ENCODE measurements at places on chromosomes 4 and X. TPM values are rescaled to one million over a fixed set of nuclear protein-coding genes. Genes with fewer than 3 reads are reported as not detected.

TRPC3 gene
- total RNA-seq = 0.66 TPM

EPGN gene
- total RNA-seq = not detected

KLB gene
- total RNA-seq = not detected

GPR143 gene
- total RNA-seq = not detected

FANCB gene
- total RNA-seq = 0.86 TPM

HELT gene
- total RNA-seq = not detected

DTHD1 gene
- total RNA-seq = 0.26 TPM

MAGEA4 gene
- total RNA-seq = not detected

RAI2 gene
- total RNA-seq = 24.4 TPM

- no peak overlapping the region for H3K27ac ChIP-seq
- DNase-seq = no peak
- peaks cover 4% of the 10 kb centered on the region for H3K36me3 ChIP-seq
- no peak overlapping the region for H3K4me3 ChIP-seq
- no peaks in the 10 kb centered on the region for H3K27me3 ChIP-seq
- peaks cover 10% of the 10 kb centered on the region for H3K4me1 ChIP-seq
Observed at GRCh38 chr4:25310066-25310802, 2.3 kb upstream of the ZCCHC4 start.

DNA sequence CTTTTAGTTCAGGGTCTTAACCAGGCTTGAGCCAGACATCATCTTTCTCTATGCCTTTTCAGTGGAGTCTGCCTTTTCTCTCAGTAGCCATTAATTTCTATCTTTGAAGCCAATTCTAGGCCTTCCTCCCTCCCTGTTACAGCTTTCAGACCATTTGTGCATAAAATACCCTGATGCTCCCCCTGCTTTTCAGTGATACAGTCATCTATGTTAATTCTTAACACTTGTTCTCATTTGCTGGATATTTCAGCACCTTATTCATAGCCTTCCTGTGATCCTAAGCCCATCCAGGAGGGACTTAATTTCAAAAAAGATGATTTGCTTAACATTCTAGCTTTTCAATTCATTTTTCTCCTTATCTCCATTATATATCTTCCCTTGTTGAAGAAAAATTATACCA lies 42.3 kb downstream of the ANXA10 start:
- DNase-seq = no peak
- no peaks in the 10 kb centered on the region for H3K36me3 ChIP-seq
- H3K4me1 ChIP-seq = no peaks in the 10 kb centered on the region
- H3K27ac ChIP-seq = no peak overlapping the region
- H3K4me3 ChIP-seq = no peak overlapping the region

- peak within 1 kb of the TSS; percentile 52 for H3K4me3 ChIP-seq
- no peaks in the 10 kb centered on the region for H3K36me3 ChIP-seq
- peak within 1 kb of the TSS; percentile 15 for H3K27ac ChIP-seq
- H3K4me1 ChIP-seq = peaks cover 26% of the 10 kb centered on the region
- peak; percentile 77 for DNase-seq
- H3K27me3 ChIP-seq = no peaks in the 10 kb centered on the region
Observed at GRCh38 chrX:129654652-129655546, at the start of gene APLN. APLN (minus strand) TSS chrX:129654956; CDS start chrX:129654630, 326 bp downstream.

DNA sequence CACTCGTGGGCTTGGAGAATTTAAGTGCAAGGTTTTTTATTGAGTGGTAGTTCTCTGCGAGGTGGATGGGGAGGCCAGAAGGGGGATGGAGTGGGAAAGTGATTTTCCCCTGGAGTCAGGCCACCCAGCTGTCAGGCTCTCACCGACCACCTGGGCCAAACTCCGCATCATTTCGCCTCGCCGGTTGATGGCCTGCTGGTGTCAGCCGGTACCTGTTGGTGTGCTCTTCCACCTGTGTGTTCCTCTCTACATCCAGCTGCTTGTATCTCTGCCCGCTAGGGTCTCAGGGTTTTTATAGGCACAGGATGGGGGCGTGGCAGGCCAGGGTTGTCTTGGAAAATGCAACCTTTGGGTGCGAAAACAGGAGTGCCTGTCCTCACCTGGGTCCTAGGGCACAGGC lies 200.9 kb downstream of the DACH2 start:
- H3K4me3 ChIP-seq = no peak overlapping the region
- no peak overlapping the region for H3K27ac ChIP-seq
- H3K27me3 ChIP-seq = no peaks in the 10 kb centered on the region
- H3K36me3 ChIP-seq = no peaks in the 10 kb centered on the region

- no peaks in the 10 kb centered on the region for H3K4me1 ChIP-seq
- no peaks in the 10 kb centered on the region for H3K36me3 ChIP-seq
- H3K4me3 ChIP-seq = no peak overlapping the region
- DNase-seq = no peak
- H3K27me3 ChIP-seq = no peaks in the 10 kb centered on the region
Observed at GRCh38 chr4:68499021-68499420, 51.8 kb downstream of the TMPRSS11E start.

DNA sequence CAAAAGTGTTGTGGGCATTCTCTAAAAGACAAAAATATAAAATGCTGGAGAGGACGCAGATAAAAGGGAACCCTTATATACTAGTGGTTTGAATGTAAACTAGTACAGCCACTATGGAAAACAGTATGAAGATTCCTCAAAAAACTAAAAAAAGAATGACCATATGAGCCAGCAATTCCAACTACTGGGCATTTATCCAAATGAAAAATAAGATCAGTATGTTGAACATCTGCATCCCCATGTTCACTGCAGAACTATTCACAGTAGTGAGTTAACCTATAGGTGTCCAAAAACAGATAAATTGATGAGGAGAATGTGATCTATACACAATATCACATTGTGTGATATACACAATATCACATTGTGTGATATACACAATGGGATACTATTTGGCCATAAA lies 1615.3 kb downstream of the PCDH18 start:
- no peak for DNase-seq
- no peak overlapping the region for H3K27ac ChIP-seq
- no peak overlapping the region for H3K4me3 ChIP-seq
- H3K27me3 ChIP-seq = no peaks in the 10 kb centered on the region
- no peaks in the 10 kb centered on the region for H3K4me1 ChIP-seq

GRCh38 chrX:53160297-53160983 lies 64.6 kb downstream of the KDM5C start:
- H3K27ac ChIP-seq = no peak overlapping the region
- H3K27me3 ChIP-seq = no peaks in the 10 kb centered on the region
- no peak overlapping the region for H3K4me3 ChIP-seq
- H3K36me3 ChIP-seq = no peaks in the 10 kb centered on the region

DNA sequence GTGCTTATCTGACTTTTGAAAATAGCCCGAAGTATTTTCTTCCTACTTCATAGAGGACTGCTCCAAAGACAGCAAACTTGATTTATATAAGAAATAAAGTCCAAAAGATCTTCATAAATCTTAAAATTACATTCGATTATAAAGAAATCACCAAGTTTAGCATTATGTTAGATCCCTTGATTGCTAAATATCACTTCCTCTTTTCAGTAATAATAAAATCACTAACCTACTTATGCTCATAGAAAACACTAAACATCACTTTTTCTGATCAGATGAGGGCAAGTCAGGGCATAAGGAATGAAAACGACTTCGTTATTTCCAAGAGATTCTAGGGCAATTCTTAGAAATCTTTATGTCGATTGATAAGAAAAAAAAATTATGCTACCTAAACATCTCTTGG lies 32.0 kb downstream of the DYNLT3 start:
- no peaks in the 10 kb centered on the region for H3K4me1 ChIP-seq
- H3K36me3 ChIP-seq = no peaks in the 10 kb centered on the region
- H3K4me3 ChIP-seq = no peak overlapping the region

DNA sequence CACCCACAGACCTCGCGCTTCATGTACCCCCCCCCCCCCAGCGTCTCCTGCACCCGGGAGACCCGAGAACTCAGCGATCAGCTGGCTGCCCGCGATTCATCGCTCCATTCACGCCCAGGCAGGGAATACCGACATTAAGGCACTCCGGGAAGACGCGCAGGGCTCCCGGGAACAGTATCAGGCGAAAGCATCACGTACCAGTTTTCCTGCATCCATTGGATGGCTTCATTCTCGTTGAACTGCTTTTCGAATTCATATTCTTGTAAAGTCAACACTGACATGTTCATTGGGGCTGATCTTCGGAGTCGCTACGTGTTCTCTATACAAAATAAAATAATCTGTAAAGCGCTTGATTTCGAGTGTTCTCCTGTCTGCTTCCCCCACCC lies 373 bp downstream of the ELOVL6 start:
- H3K4me3 ChIP-seq = peak overlapping the region; percentile 88
- H3K27ac ChIP-seq = peak overlapping the region; percentile 89
- no peak for DNase-seq
- H3K27me3 ChIP-seq = no peaks in the 10 kb centered on the region
- no peaks in the 10 kb centered on the region for H3K36me3 ChIP-seq

GRCh38 chr4:94274912-94275311 lies 67.2 kb downstream of the SMARCAD1 start:
- no peaks in the 10 kb centered on the region for H3K4me1 ChIP-seq
- no peaks in the 10 kb centered on the region for H3K27me3 ChIP-seq
- DNase-seq = no peak
- peaks cover 42% of the 10 kb centered on the region for H3K36me3 ChIP-seq
- H3K27ac ChIP-seq = no peak overlapping the region
- no peak overlapping the region for H3K4me3 ChIP-seq

DNA sequence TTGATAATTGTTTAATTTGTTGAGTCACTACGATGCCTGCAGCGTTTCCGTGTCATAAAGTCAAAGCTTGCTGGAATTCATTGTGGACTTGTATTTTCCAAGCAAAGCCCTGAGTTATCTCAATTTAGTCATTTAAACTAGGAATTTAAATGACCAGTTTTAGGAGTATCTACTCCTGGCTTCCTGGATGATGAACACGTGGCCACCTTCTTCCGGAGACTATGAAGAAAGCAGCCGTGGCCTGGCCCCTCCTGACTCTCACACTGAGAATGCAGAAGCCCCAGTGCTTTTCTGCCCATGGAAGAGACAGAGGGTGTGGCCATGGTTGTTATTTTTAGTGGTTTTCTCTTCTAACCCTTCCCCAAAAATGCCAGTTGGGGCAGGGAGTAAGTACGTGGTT lies 250.7 kb upstream of the GATB start:
- no peaks in the 10 kb centered on the region for H3K36me3 ChIP-seq
- H3K27ac ChIP-seq = no peak overlapping the region
- DNase-seq = no peak
- H3K27me3 ChIP-seq = no peaks in the 10 kb centered on the region
- H3K4me1 ChIP-seq = peaks cover 12% of the 10 kb centered on the region
- no peak overlapping the region for H3K4me3 ChIP-seq

DNA sequence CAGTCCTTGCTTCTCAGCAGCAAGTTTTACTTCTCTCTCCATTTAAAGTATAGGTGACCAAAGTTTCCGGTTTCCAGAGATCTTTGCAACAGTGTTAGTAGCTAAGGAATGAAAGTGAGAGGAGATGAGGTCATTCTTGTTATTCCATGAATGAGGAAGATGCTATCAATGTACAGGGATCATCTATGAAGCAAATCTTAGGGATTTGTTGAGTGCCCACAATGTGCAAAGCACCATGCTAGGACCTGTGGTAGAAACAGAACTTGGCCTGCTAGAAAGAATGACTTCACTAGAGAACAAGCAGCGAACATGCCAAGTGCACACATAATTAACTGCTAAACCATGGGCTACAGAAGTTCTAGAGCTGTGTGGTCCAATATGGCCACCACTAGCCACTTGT lies 112.5 kb downstream of the MID1 start:
- no peak overlapping the region for H3K4me3 ChIP-seq
- H3K36me3 ChIP-seq = no peaks in the 10 kb centered on the region
- H3K27ac ChIP-seq = no peak overlapping the region
- no peak for DNase-seq
- H3K27me3 ChIP-seq = no peaks in the 10 kb centered on the region

DNA sequence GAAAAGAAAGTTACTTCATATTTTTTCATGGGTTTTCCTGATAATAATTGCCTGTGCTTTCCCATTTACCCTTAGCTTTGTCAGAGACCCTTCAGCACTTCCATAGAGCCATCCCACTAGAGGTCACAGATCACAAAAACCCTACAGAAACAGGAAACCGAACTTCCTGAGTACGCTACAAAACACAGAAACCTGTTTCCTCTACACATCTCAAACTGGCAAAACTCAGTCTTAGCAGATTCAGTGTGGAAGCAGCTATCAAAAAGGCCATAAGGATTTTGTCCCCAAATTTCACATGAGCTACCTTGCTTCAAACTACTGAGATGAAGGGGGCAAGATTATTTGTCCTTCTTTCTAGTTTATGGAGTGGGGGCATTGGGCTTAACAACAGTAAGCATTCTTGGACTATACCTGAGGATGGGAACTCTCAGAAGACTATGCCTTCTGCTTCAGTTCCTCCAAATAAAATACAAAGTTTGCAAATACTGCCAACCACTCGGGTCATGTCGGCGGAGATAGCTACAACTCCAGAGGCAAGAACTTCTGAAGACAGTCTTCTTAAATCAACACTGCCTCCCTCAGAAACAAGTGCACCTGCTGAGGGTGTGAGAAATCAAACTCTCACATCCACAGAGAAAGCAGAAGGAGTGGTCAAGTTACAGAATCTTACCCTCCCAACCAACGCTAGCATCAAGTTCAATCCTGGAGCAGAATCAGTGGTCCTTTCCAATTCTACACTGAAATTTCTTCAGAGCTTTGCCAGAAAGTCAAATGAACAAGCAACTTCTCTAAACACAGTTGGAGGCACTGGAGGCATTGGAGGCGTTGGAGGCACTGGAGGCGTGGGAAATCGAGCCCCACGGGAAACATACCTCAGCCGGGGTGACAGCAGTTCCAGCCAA lies at the start of gene MMRN1:
Gene MMRN1 (plus strand): TSS at position 206 of the 902 bp plus-strand sequence. CDS start 118 bp downstream, at position 324.
- no peak for DNase-seq
- no peaks in the 10 kb centered on the region for H3K4me1 ChIP-seq
- H3K27me3 ChIP-seq = no peaks in the 10 kb centered on the region
- no peak within 1 kb of the TSS for H3K27ac ChIP-seq
- no peaks in the 10 kb centered on the region for H3K36me3 ChIP-seq

DNA sequence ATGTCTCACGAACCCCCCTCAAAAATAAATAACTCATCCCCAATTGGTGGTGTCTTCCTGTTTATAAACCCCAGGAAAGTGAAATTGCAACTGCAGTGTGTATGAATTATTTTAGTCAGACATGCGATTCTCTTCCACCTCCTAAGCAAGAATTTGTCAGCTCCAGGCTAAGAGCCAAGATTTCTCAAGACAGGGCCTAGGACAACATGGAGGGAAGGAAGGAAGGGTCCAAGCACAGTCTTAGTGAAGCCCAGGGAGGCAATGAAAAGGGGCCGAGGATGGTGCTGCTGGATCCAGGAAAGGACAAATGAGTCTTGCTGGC lies 20.0 kb downstream of the SH3KBP1 start:
- H3K4me1 ChIP-seq = no peaks in the 10 kb centered on the region
- DNase-seq = no peak
- no peaks in the 10 kb centered on the region for H3K27me3 ChIP-seq
- H3K27ac ChIP-seq = no peak overlapping the region

DNA sequence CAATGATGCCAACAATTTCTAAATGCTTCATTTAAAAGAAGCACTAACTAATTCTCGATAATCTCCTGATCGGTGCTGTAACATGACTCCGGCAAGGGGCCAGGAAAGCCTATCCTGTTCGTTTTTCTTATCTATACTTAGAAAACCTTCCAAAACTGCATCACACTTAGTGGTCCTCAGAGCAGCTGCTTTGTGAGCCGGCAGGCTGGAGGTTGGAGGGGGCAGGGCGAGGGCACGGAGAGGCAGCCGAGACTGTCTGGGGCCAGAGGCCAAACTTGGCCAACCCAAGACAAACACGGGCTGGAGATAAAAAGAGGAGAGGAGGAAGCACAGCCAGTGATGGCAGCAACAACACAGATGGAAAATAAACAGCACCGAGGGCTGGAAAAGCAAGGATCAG lies 455.7 kb downstream of the BCOR start:
- H3K27ac ChIP-seq = no peak overlapping the region
- no peaks in the 10 kb centered on the region for H3K4me1 ChIP-seq
- no peaks in the 10 kb centered on the region for H3K27me3 ChIP-seq
- H3K4me3 ChIP-seq = no peak overlapping the region
- no peak for DNase-seq
